Colonic mucosa (tissue), 4 donors: ENCODE measurements at places on chromosomes 2 and 18. TPM values are rescaled to one million over a fixed set of nuclear protein-coding genes. Genes with fewer than 3 reads are reported as not detected.

- no peak for DNase-seq
Measured at GRCh38 chr2:225274751-225275150, 124.8 kb upstream of the NYAP2 start.

GRCh38 chr2:134324947-134325346 lies 71.1 kb downstream of the MGAT5 start:
- no peak for DNase-seq

DNA sequence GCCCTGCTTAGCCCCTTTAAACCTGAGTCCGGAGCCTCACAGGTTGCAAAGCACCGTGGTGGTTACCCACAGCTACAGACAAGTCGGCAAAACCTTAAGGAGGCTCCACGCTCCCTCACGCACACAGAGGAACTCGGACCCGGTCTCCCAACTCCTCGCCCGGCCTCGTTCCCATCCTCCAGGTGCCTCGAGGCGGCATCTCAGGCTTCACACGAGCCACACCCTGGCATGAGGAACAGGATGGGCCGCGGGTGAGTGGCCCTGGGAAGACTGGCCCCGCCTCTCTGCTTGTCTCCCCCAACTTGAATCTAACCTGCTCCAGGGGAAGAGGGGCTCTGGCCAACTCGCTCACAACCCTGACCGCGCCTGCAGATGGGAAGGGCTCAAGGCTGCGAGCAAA lies 97.4 kb downstream of the EIPR1 start:
- no peak for DNase-seq

- peak; percentile 82 for DNase-seq
Measured at GRCh38 chr18:8696749-8697211, 8.6 kb upstream of the MTCL1 start.

- peak; percentile 59 for DNase-seq
Measured at GRCh38 chr18:58196881-58197872, 153.2 kb downstream of the NEDD4L start.

GRCh38 chr2:38572167-38572566 lies 30.6 kb downstream of the HNRNPLL start:
- no peak for DNase-seq

Gene GPR45
- total RNA-seq: not detected

Gene CENPA
- total RNA-seq: 22.7 TPM
